ENCODE measurements at places on chromosomes 12 and 14. TPM values are rescaled to one million over a fixed set of nuclear protein-coding genes. Genes with fewer than 3 reads are reported as not detected.

SLCO1A2 gene
- not detected for total RNA-seq

RASAL1 gene
- total RNA-seq: 12.4 TPM

GDF3 gene
- not detected for total RNA-seq

HHIPL1 gene
- 0.05 TPM for total RNA-seq

IGF1 gene
- 1.2 TPM for total RNA-seq

GALNT4 gene
- total RNA-seq: 6.4 TPM

Data from activated CD8-positive, alpha-beta T cell treated with anti-CD3 and anti-CD28 coated beads for 36 hours (primary cell).